ENCODE measurements at places on chromosomes 6 and 20.

DNA sequence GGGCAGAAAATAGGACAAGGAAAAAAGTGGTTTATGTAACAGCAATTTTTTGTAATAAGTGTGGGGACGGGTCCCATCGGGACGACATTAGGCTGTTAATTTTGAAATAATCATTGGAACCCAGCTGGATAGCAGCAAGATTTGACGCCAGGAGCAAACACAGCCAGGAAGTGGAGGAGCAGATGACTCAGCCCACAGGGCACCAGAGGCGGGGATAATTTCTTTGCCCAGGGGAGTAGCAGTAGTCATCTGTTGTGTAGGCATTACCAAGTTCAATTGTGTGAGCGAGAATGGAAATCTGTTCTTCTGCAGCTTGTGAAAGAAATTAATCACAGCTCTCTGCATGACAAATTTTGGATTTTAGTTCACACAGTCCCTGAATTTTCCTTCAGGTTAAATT, 22.6 kb upstream of the RIN2 start:
- DNase-seq = no peak

GRCh38 chr6:30998785-30999184, 11.5 kb upstream of the MUC22 start:
- no peak for DNase-seq

- DNase-seq = no peak
Observed at GRCh38 chr20:19338960-19339359, 126.5 kb downstream of the SLC24A3 start.

GRCh38 chr20:5090191-5090590, 29.6 kb downstream of the PCNA start:
- DNase-seq = no peak

- DNase-seq = no peak
Observed at GRCh38 chr6:2663123-2663522, 87.6 kb downstream of the MYLK4 start.

DNA sequence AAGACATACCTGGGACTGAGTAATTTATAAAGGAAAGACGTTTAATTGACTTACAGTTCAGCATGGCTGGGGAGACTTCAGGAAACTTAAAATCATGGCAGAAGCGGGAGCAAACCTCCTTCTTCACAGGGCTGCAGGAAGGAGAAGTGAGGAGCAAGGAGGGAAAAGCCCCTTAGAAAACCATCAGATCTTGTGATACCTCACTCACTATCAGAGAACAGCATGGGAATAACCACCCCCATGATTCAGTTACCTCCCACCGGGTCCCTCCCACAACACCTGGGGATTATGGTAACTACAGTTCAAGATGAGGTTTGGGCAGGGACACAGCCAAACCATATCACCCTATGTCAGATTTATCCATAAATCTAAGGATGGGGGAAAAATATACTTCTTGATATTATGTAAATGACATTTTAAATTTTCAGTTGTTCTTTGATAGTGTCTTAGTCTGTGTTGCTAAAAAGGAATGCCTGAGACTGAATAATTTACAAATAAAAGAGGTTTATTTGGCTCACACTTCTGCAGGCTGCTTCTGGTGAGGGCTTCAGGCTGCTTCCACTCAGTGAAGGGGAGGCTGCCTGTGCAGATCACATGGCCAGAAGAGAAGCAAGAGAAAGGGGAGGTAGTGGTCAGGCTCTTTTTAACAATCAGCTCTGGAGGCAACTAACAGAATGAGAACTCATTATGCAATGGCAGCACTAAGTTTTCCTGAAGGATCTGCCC, 1.2 kb upstream of the MCM9 start:
- DNase-seq = no peak

GRCh38 chr6:146598772-146599405, at the start of gene ADGB:
Gene ADGB (plus strand): TSS chr6:146598972. CDS start chr6:146599041, 69 bp downstream.
- peak; percentile 21 for DNase-seq

GRCh38 chr6:43669922-43670622, 17.5 kb downstream of the MRPS18A start:
- DNase-seq = no peak

DNA sequence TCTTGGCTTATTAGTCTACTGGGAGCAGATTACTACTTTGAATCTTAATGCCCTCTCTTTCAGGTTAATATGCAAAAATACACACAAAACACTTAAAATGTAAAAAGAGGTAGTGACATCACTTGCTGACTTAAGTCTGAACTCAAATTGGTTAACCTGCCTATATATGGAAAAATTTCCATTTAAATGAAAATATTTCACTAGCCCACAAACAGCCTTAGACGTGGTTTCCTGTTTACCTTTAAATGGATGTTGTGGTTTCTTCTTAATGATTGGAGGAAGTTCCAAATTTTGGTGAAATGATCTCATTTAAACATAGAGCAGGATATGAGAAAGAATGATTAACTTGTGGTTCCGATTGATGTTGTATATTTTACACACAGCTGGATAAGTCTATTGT, 553.7 kb downstream of the CD109 start:
- peak; percentile 5 for DNase-seq

- no peak for DNase-seq
Observed at GRCh38 chr6:56144538-56145324, 102.6 kb downstream of the COL21A1 start.

- no peak for DNase-seq
Observed at GRCh38 chr6:3019065-3019464, 19.4 kb downstream of the NQO2 start.

DNA sequence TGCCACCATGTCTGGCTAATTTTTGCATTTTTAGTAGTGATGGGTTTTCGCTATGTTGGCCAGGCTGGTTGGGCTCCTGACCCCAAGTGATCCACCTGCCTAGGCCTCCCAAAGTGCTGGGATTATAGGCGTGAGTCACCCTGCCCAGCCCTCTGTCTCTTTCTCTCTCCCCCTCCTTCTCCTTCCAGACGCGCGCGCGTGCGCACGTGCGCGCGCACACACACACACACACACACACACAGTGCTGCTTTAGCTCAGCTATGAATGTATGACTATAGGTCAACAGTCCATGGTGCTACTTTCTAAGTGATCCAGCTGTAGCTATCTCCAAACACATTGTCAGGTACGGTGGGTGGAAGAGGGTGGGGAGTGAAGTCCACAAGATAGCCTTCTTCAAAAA, 449.5 kb downstream of the PHF3 start:
- DNase-seq = no peak

GRCh38 chr20:61724376-61724775, 341.3 kb downstream of the TAF4 start:
- DNase-seq = no peak

DNA sequence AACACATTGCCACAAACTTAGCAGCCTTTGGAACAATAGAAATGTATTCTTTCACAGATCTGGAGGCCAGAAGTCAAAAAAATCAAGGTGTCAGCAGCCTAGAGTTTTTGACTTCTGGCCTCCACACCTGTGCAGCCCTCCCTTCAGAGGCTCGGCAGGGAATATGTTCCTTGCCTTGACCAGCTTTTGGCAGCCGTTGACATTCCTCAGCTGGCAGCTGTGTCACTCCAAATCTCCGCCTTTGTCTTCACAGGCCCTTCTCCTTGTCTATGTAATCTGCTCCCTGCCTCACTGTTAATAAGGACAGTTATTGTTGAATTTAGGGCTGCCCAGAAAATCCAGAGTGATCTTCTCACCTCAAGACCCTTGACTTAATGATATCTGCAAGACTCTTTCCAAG, 17.2 kb upstream of the AHI1 start:
- no peak for DNase-seq

DNA sequence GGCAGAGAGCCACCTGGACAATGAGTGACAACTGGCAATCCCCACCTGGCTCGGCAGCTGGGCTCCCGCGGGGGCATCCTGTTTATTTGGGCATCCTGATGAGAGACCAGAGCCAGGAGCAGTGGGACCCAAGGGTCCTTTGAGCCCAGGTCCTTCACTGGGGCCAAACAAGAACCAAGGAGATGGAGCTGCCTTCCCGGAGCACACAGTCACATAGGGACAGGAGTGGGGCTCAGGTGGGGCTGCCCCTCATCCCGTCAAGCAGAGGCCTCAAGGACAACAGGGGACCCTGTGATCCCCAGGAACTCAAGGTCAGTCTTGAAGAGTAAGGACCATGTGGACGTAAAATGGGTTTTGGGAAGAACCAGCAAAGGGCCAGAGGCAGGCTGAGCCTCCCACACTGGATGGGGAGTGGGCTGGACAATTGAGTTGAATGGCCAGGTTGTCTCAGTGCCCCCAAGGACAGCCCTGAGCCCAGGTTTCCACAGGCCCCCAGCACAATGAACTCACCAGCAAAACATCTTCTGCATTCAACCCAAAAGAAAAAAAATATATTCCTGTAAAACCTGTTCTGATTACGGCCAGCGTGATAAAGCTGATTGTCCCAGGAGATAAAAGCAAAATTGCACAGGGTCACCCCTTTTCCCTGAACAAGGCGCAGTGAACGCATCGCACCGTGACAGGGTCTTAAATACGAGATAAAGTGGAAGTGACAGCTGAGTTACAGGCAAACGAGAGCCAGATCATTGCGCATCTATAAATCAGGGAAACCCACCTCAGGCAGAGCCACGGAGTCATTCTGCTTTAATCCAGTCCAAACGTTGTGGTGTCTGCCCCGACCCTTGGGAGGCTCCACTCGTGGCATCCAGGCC, 86.2 kb downstream of the ANKRD60 start:
- no peak for DNase-seq
